AML-193 (cell line): ENCODE measurements at places on chromosomes 13 and 19.

DNA sequence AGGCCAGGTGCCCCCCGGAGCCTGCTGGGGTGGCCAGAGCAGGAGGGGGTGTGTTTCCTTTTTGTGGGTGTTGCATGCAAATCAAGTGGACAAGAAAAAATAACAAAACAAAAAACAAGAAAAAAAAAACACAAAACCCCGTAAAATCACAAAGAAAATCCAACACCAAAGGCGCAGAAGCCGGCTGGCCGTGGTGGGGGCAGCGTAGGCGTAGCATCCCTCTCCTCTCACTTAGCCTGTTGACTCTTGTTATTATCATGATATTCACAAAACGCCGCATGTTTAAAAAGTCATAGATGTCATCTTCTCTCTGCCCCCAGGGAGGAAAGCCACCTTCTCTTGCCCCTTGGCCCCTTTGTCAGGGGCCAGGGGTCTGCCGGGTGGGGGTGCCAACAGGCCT is 978 bp upstream of the TGFBR3L start:
- no peak for DNase-seq

- DNase-seq: no peak
Measured at GRCh38 chr19:14061751-14062557, at the start of gene PALM3. Gene PALM3, minus strand, starts transcription at chr19:14062076. Its CDS starts 96 bp downstream, at chr19:14061980.

DNA sequence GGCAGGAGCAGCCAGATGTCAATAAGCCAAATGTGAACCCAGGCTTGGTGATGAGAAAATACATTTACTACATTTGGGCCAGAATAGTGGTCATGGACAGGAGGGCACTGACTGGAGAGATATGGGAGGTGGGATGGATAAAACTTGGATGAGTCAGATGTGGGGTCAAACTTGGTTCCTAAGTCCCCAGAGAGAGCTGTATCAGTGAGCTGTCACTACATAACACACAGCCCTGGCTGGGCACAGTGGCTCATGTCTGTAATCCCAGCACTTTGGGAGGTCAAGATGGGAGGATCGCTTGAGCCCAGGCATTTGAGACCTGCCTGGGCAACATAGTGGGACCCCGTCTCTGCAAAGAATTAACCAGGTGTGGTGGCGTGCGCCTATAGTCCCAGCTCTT is 51.6 kb upstream of the EHD2 start:
- no peak for DNase-seq

- no peak for DNase-seq
Measured at GRCh38 chr19:2805261-2805900, 14.3 kb upstream of the ZNF554 start.

GRCh38 chr13:80070024-80070703 is 270.8 kb downstream of the SPRY2 start:
- DNase-seq: no peak

- peak; percentile 62 for DNase-seq
Measured at GRCh38 chr13:53782488-53782961, 753.9 kb downstream of the OLFM4 start.

- DNase-seq: no peak
Measured at GRCh38 chr13:47901441-47901840, 99.6 kb downstream of the SUCLA2 start.

GRCh38 chr19:49422407-49423070 is 702 bp downstream of the PTH2 start:
- no peak for DNase-seq

DNA sequence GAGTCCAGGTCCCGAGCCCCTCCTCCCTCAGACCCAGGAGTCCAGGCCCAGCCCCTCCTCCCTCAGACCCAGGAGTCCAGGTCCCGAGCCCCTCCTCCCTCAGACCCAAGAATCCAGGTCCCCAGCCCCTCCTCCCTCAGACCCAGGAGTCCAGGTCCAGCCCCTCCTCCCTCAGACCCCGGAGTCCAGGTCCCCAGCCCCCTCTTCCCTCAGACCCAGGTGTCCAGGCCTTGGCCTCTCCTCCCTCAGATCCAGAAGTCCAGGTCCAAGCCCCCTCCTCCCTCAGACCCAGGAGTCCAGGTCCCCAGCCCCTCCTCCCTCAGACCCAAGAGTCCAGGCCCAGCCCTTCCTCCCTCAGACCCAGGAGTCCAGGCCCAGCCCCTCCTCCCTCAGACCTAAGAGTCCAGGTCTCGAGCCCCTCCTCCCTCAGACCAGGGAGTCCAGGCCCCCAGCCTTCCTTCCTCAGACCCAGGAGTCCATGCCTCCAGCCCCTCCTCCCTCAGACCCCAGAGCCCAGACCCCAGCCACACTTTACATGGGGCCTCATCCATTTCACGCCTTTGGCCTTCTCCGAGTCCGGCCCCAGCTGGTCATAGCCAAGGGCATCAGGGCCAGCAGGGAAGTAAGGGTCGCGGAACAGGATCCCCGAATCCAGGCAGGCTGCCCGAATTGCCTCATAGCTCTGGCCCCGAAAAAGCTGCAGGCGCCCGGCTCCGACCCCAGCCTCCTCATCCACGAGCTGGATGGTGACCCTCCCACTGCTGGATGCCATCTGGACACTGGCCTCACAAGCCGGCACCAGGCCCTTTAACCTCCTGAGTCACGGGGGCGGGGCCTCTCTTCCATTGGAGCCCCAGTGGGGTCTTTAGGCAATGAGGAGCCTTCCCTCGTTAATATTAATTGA is 628 bp downstream of the CAPN12 start:
- no peak for DNase-seq

GRCh38 chr19:28977826-28978225 is 235.1 kb downstream of the UQCRFS1 start:
- DNase-seq: no peak

DNA sequence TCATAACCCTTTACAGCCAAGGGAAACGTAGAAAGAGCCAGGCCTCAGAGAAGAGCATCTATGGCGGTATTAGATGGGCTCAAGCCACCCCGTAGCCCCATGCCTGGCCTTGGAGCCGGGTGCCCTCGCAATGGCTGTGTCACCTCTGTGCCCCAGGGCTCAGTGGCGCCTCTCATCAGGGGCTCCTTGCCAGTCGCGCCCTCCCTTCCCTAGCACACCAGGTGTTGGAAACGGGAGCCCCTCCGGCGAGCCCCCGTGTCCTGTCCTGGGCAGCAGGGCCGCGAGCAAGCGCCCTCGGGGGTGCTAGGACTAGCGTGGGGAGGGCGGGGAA is 453 bp downstream of the ZNF256 start:
- DNase-seq: no peak

- DNase-seq: no peak
Measured at GRCh38 chr19:29629836-29630534, 23.9 kb downstream of the POP4 start.

- no peak for DNase-seq
Measured at GRCh38 chr19:45137179-45137761, 23.5 kb downstream of the NKPD1 start.

- no peak for DNase-seq
Measured at GRCh38 chr19:29587059-29587458, 19.0 kb upstream of the POP4 start.

GRCh38 chr13:78600280-78600883 is 3.0 kb downstream of the POU4F1 start:
- no peak for DNase-seq

- no peak for DNase-seq
Measured at GRCh38 chr19:33830264-33830663, 33.6 kb downstream of the KCTD15 start.

GRCh38 chr19:6216996-6217751 is 62.6 kb downstream of the MLLT1 start:
- DNase-seq: no peak

GRCh38 chr19:48958006-48958405 is 3.3 kb downstream of the BAX start:
- no peak for DNase-seq

- no peak for DNase-seq
Measured at GRCh38 chr19:12237143-12237839, 57.4 kb downstream of the ZNF44 start.

DNA sequence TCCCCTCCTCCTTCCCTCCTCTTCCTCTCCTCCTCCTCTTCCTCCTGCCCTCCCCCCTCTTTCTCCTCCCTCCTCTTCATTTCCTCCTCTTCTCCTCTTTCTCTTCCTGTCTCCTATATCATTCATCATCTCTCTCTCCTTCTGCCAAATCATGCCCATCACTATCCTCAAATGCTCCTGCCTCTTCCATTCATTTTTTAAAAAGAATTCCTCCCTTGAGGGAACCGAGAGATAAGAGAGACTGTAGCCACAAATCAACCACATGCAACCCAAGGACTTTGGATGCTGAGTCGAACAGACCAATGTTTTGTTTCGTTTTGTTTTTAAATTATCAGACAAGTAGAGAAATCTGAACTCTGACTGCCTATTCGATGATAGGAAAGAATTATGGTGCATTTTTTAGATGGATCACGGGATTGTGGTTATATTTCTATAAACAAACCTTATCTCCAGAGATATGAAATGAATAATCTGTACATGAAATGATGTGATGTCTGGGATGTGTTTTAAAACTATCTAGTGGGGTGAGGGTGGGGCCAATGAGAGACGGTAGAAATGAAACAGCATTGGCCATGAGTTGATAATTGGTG is 9.5 kb upstream of the ZNF541 start:
- DNase-seq: no peak

DNA sequence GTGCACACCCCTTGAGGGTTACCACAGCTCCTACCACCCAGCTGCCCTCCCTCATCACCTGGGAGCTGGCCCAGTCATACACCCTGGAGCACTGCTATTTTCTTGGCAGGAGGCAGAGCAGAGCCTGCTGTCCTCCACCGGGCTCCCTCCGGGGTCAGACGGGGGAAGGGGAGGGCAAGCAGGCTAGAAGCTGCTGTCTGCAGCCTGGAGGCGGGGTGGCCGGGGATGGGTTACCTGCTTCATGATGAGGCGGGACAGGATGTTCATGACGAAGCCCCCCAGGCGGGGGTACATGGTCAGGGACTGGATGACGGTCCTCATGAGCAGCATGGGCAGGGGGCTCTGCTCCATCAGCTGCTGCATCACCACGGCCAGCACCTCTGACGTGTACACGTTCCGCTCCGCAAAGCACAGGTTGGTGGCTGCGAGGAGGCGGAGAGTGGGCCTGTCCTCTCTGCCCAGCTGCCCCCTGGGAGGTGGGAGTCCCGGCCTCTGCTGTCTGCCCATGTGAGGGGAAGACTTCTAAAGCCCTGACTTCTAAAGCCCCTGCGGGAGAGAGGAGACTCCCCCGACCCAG is 2.7 kb upstream of the RSPH6A start:
- DNase-seq: no peak
